NCI-H226 (cell line): ENCODE measurements at places on chromosomes 13 and 19.

- no peak for DNase-seq
Measured at GRCh38 chr19:55703790-55704215, 28.8 kb downstream of the EPN1 start.

DNA sequence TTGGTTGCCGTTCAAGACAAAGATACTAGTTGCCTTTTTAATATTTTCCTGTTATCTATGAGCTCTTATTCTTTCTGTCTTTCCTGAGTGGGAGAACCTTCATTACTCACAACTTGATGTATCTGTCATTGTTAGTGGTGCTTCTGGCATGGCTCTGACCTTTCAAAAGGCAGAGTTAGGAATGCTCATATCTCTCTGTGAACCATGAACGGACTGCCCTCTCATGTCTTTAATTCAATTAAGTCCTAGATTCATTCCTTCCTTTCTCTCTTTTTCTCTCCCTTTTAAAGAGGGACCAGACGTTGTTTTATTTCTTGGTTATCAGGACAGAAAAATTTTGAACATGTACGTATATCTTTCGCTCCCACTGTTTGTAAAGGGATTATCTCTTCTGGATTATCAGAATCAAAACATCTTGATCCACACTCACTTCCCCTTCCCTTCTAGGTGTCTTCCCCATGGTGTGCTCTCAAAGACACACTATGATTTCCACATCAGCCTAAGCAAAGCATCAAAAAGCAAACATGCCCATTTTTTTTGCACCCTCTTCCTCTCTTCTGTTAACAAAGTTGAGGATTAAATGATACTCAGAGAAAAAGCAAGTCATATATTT lies 90.3 kb downstream of the LRCH1 start:
- peak; percentile 72 for DNase-seq

DNA sequence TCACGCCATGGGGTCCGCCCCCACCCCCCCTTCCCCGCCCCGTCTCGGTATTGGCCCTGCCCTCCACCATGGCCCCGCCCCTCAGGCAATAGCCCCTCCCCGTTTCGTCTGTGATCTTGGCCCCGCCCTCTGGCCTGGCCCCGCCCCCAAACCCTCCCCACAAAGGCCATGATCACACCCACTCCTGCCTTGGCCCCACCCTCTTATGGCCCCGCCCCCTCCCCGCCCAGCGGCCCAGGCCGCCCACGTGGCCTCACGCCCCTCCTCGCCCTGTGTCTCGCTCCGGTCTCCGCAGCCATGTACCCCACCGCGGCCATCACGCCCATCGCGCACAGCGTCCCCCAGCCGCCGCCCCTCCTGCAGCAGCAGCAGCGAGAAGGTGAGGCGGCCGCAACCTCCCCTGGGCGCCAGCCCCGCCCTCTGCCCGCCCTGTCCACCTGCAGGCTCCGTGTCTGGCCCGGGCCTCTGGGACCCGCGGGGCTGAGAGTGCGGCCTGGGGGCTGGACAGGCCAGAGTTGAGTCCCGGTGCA lies 61.3 kb downstream of the CELF5 start:
- DNase-seq, result no peak

- DNase-seq, result no peak
Measured at GRCh38 chr19:54465426-54466109, 2.0 kb upstream of the LENG9 start.
